ENCODE measurements at places on chromosomes 2 and 18. TPM values are rescaled to one million over a fixed set of nuclear protein-coding genes. Genes with fewer than 3 reads are reported as not detected.

- no peak for DNase-seq
- no peak overlapping the region for H3K4me3 ChIP-seq
- peaks cover 3% of the 10 kb centered on the region for H3K4me1 ChIP-seq
- H3K27me3 ChIP-seq = peaks cover 6% of the 10 kb centered on the region
- no peaks in the 10 kb centered on the region for H3K36me3 ChIP-seq
Observed at GRCh38 chr2:208118918-208119317, 5.4 kb downstream of the CRYGD start.

The CDH20 gene
- 0.60 TPM for total RNA-seq

DNA sequence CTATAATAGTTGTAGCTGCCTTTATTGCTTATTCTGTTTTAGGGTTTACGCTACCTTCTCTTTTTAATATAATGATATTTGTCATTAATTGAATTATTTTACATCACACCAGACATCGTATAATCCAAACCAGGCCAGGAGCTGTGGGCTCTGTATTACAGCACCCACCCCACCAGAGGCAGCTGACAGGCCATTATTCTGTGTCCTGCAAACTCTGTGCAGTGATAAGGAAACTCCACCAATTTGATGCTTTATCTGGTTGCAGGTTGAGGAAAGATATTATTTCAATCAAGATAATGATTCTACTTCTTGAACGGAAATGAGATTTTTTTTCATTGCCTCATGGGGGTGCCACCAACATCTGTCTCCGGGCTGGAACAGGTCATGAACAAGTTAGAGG lies 227.3 kb downstream of the ZBTB7C start:
- peaks cover 9% of the 10 kb centered on the region for H3K27me3 ChIP-seq
- no peaks in the 10 kb centered on the region for H3K36me3 ChIP-seq
- no peaks in the 10 kb centered on the region for H3K4me1 ChIP-seq
- H3K27ac ChIP-seq = no peak overlapping the region

The ALPP gene
- not detected for total RNA-seq

DNA sequence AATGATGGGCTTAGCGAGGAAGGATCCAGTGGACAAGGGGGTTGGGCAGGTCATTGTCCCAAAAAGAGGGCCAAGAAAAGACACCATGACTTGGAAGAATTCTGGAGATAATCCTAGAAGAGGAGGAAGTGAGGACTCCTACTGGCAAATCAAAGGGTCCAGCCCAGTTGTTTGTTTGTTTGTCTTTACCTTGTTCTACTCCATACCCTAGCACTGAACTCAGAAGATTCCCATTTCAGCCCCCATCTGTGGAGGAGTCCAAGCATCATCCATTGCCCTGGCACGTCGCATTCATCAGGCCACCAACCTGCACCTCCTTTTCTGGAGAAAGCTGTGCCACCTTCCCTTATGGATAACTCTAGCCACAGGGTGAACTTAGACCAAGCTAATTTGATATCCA lies 326.2 kb downstream of the EN1 start:
- no peaks in the 10 kb centered on the region for H3K4me1 ChIP-seq
- H3K4me3 ChIP-seq = no peak overlapping the region
- peaks cover 3% of the 10 kb centered on the region for H3K27me3 ChIP-seq
- no peak for DNase-seq
- H3K36me3 ChIP-seq = peaks cover 3% of the 10 kb centered on the region

DNA sequence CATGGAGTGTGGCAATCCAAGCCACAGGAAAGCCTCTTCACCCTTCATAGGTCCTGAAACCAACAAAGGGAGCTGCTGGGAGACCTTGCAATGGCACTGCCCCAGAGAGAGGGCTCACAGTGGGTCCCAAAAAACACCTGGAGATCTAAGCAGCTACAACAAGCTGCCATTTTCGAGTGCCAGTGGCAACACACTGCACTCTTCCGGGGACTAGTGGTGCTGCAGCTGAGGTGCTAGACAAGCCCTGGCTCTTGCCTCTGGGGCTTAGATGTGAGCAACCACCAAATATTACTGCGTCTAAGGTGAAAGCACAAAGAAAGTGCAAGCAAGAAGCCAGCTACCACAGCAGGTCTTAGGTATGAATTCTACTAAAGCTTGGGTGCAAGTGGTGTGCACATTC lies 192.9 kb downstream of the NOL4 start:
- H3K4me1 ChIP-seq = no peaks in the 10 kb centered on the region
- no peaks in the 10 kb centered on the region for H3K27me3 ChIP-seq
- DNase-seq = no peak
- no peak overlapping the region for H3K27ac ChIP-seq
- H3K36me3 ChIP-seq = no peaks in the 10 kb centered on the region
- H3K4me3 ChIP-seq = no peak overlapping the region

All from naive thymus-derived CD8-positive, alpha-beta T cell (primary cell).